CD4-positive, alpha-beta T cell treated with Interleukin-15 for 4 hours (primary cell): ENCODE measurements at places on chromosomes 4 and X.

DNA sequence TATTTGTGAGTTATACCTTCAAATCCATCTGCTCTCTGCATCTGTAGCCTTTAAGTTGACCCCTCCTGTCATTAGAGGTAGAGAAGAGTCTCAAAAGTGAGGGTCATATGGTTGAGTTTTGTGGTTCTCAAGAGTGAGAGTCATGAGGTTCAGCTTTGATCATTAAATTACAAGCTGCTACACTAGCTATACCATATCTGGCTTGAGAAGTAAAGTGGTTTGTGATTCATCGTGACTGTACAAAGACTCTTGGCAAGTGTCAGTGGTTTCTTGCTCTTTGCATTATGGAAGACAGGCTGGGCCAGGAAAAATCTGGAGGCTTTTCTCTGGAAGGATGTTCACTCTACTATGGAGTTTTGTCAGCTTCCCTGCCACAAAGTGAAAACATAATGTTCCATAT is 170.6 kb downstream of the ZC4H2 start:
- no peak for DNase-seq

- no peak for DNase-seq
Observed at GRCh38 chr4:161188578-161188977, 975.2 kb downstream of the FSTL5 start.

GRCh38 chr4:88524171-88524570 is 595 bp upstream of the PYURF start:
- no peak for DNase-seq

DNA sequence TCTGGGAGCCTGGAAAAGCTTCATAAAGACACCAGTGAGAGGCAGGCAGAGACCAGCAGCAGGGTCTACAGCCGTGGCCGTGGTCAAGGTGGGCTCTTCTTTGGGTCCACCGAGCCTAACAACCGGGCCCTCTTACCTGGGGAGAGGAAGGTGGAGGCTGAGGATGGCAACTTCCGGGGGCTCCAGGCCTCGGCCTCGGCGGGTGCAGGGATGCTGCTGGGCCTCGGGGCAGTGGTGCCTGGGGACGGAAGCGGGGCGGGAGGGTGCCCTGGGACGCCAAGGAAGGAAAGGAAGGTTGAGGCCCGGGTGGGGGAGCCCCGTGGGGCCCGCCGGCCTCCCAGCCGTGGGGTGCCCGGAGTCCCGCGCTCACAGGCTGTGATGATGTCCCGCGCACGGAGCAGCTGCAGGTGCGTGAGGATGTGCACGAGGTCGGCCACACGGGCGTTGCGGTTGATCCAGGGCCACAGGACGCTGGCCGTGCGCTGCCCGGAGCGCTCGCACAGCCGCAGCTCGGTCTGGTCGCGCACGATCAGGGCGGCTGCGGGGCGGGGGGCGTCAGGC is 561 bp downstream of the IRAK1 start:
- DNase-seq = no peak

DNA sequence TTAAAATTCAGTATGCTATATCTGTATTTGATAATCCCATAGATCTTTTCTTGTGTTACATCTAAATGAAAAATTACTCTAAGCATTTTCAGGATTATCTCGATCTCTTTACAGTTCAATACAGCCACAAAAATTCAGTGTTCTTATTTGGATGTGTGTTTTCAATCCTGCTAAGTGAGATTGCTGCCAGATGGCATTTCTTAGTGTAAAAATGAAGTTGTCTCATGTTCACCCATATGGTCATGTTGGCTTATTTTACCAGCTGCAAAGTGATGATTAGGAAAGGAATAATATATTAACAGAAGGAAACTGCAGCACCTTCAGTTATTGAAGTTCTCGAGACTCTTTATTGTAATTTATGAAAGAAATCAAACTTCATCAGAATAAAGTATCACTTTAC is 12.1 kb upstream of the FAM47A start:
- DNase-seq = no peak

DNA sequence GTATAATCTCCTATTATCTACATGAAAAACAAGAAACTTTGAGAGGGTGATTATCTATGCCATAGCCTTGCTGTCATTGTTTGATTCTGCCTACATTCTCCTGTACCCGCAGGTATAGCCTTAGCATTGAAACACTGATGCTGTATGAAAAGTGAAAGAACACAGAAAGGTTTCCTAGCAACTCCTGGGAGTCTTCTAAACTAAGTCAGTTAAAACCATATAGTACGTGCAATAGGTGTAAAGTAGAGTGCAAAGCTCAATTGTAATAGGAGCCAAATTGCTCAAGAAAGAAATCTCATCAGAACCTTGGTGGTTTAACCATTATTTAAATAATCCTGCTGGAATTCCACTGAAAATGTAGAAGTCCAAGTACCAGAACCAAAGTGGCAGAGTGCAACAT is 489.7 kb downstream of the PCDH10 start:
- no peak for DNase-seq

- peak; percentile 62 for DNase-seq
Observed at GRCh38 chr4:18593297-18594002, 571.9 kb upstream of the LCORL start.

- DNase-seq = no peak
Observed at GRCh38 chr4:5888222-5889001, 4.5 kb downstream of the CRMP1 start.

GRCh38 chr4:99610605-99611175 is 36.1 kb downstream of the MTTP start:
- DNase-seq = no peak

GRCh38 chrX:130415201-130415600 is 13.4 kb downstream of the RBMX2 start:
- no peak for DNase-seq

DNA sequence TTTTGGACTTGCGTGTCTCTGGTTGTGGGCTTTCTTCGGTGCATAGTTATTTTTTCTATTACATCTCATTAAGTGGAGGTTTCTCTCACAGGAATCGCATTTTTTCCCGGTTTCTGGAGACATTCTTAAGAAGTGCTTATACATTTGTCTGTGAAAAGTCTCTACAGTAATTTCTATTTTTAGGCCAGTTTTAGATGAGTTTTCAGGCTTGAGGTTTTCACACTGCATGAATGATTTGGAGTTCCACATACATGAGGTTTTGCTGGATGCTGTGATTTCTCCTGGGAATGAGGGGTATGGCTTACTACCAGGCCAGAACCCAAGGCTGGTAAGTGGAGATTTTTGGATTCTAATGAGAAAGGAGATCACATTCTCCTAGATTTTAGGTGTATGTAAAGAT is 422.6 kb upstream of the SLIT2 start:
- no peak for DNase-seq

GRCh38 chr4:63728480-63729177 is 680.6 kb downstream of the TECRL start:
- no peak for DNase-seq

GRCh38 chr4:14100349-14100748 is 472.8 kb upstream of the BOD1L1 start:
- no peak for DNase-seq

- DNase-seq = peak; percentile 14
Observed at GRCh38 chr4:122364700-122365404, 14.0 kb upstream of the ADAD1 start.

GRCh38 chrX:46791927-46792809 is 33.2 kb upstream of the SLC9A7 start:
- peak; percentile 10 for DNase-seq
